NCI-H1048 (cell line): ENCODE measurements at places on chromosomes 12 and 14.

- DNase-seq = no peak
Observed at GRCh38 chr12:84689638-84690037, 223.0 kb downstream of the SLC6A15 start.

DNA sequence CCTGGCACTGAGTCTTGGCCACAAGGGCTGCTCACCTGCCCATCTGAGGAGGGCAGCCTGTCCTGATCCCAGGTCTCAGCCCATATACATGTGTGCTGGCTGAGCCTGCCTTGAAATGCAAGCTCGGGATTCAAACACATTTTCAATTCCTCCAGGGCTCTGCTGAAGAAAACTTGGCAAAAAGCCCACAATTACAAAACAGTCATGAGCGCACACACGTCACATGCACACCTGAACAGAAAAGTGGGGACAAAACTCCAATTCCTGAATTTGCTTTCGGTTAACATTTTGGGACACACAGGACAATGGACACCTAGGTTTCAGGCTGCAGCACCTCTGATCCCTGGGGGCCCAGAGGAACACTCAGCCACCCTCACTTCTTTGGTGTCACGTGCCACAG, 113.9 kb downstream of the RBM19 start:
- no peak for DNase-seq

DNA sequence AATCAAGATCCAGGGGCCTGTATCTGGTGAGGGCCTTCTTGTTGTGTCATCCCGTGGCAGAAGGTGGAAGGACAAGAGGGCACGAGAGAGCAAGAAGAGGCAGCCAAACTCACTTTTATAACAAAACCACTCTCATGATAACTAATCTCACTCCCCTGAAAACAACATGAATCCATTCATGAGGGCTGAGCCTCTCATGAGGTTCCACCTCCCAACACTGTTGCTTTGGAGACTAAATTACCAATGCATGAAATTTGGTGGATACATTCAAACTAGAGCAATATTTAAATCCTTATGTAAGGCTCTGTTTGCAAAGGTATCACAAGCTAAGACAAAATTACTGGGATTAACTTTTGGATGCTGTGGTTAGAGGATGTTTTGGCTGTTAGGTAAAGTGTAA, 470.1 kb upstream of the NOVA1 start:
- DNase-seq = no peak

DNA sequence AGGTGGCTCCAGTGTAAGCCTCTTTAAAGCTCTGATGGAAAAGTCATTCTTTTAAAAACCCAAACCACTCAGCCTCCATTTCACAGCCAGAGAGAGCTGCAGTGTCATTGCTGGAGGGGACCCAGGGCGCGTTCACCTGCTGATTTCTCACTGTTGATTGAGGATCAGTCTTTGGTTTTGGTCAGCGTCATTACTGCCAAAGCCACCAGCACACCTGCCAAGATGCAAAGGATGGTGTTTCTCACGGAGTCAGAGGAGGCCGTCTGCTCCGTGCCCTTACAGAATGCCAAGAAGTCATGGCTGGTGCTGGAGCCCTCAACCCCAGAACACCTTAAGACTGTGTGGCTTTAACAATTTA, 32.8 kb upstream of the BATF start:
- DNase-seq = no peak

- no peak for DNase-seq
Observed at GRCh38 chr14:33835261-33835655, 115.6 kb downstream of the EGLN3 start.

GRCh38 chr12:129696926-129697325, 206.9 kb downstream of the TMEM132D start:
- no peak for DNase-seq

DNA sequence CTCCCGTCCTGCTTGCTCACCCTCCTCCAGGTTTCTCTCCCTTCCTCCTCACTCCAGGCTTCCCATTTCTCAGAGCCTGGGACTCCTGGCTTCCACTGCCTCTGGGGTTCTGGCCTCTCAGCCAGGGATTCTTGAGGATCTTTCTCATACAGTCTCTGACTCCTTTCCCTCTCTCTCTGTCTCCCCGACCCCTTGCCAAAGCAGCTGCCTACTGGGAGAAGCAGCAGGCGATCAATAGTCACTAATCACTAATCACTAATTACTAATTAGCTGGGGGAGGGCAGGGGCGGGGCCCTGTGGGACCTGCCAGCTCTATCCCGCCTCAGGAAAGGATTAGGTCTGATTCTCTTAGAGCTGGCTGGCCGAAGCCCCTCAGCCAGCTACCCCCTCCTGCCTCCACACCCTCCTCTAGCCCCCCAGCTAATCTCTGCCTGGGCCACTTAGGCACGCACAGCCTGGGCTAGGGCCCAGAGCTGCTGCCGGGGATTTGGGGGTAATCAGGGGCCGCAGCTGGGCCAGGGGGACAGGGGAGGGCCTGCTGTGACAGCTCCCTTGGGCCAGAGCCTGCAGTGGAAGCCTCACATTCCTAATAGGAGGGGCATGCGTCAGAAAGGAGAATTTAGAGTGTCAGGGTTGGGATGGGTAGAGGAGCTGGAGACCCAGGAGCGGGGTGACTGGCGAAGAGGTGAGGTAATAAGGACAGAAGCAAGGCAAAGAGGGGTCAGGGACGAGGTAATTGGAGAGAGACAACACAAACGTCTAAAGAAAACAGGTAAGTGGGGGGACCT, 2.8 kb downstream of the NXPH4 start:
- DNase-seq = no peak

- no peak for DNase-seq
Observed at GRCh38 chr14:100049220-100049619, 16.0 kb upstream of the EVL start.

DNA sequence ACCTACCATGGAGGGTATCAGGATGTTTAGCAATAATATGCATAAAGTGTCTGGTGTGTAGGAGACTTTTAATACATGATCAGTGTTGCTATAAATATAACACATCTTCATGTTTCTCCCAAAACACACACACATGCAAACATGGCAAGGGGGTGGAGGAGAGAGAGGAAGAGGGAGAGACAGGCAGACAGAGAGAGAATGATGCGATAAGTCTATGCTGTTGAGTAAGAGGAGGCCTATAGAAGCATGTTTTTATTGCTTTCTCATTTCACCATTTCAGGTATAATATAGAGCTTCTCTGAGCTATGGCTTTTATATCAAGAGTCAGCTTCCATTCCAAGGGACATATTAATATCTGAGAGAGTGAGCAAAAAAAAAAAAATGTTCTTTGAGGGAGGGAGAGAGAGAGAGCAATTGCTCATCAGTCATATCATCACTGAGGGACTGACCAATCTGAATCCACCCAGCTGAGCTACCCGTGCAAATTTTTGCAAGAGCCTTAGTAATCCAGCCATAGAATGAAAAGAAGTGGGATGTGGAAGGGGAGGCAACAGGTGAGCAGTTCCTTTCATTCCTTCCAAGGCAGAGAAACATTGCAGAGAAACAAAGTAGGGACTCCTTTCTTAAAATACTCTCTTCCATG, 54.8 kb upstream of the RASSF8 start:
- no peak for DNase-seq

DNA sequence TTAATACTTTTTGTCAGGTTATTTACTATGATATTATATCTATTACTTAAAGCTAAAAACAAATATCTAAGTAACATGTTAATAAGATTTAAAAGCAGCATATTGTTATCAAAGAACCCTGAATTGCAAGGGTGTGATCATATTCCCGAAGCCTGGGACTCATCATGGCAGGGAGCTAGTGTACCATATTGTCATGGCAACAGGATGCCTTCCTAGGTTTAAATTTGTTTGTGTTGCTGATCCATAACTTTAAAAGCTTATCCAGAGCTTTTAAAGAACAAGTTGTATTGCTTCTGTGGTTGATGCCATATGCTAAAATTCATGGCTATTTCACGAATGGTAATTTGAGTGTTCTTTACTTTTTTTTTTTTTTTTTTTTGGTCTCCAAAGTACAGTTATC, 500.5 kb downstream of the NAV3 start:
- DNase-seq = no peak
